ENCODE measurements at places on chromosomes 3 and 15.

GRCh38 chr3:53643757-53644156 lies 149.3 kb downstream of the CACNA1D start:
- no peak for DNase-seq

DNA sequence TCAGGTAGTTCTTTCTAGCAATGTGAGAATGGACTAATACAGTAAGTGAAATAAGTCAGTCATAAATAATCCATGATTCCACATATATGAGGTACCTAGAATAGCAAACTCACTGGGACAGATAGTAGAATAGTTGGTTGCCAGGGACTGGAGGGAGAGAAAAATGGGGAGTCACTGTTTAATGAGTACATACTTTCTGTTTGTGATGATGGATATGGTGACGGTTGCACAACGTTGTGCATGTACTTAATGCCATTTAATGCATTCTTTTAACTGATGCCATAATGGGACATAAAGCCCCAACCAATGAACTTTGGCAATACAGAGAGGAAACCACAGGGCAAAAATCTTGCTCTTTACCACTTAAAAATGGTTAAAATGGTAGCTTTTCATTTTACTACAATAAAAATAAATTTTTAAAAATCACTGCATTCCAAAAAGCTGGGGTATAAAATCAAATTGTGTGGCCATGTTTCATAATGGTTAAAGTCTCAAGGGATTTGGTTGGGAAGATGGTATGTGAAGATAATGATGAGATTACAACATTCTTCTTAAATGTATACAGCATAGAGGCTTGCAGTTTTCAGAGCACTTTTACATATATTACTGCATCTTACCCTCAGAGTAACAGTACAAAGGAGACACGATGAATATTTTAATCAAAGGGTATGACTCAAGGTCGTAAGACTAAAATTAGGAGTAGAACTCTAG lies 45.2 kb downstream of the ADAM10 start:
- DNase-seq = no peak

GRCh38 chr3:108488631-108489030 lies 21.8 kb downstream of the MYH15 start:
- no peak for DNase-seq

- no peak for DNase-seq
These were observed 1.3 kb upstream of the TWF2 start for GRCh38 chr3:52240059-52240885.

- DNase-seq = no peak
These were observed 31.6 kb downstream of the LRIG1 start for GRCh38 chr3:66469220-66469640.

Data from activated T-helper 1 cell treated with anti-CD3 and anti-CD28 coated beads, Interleukin-2, amount 50 U/mL, for 16 hours (primary cell).